ENCODE measurements at places on chromosomes 4 and X.

DNA sequence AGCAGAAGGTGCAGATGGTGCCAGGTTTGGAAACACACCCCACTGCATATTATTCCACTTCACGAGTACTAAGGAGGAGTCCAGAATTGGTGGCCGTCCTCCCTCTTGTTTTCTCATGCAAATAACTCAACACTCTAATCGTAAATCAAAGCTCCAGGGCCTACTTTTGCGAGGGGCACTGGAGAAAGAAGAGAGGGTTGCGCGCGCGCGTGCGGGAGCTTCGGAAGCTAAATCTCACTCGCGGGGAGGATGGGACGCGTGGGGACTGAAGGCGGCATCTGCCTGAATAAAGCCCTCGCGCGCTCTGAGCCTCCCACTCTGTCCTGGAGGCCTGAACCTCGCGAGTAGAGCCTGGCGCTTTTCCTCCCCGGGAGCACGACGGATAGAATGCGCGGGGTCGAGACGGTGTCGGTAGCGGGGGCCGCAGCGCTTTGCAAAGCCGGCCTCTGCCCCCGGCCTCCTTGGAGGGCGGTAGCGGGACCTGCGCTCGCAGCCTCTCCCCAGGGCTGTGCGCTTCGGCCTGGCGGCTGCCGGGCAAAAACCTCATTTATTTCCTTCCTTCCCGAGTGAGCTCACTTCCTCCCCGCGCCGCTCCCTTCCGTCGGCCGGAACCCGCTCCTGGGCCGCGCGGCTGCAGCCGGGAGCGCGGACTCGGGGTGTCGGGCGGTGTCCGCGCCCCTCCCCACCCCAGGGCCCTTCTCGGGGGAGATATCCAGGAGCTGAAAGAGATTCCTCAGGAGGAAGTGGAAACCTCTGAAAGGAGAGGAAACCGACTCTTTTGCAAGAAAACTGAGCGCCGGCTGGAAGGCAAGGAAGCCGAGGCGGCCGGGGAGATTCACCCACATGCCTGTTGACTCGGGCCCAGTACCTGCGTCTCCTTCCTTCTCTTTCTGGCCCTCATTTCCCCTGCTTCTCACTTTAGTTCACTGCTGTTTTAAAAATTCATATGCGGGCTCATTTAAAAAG, 20.7 kb downstream of the HAND2 start:
- no peak for DNase-seq

GRCh38 chr4:149755969-149756368, 59.7 kb downstream of the IQCM start:
- DNase-seq: no peak

DNA sequence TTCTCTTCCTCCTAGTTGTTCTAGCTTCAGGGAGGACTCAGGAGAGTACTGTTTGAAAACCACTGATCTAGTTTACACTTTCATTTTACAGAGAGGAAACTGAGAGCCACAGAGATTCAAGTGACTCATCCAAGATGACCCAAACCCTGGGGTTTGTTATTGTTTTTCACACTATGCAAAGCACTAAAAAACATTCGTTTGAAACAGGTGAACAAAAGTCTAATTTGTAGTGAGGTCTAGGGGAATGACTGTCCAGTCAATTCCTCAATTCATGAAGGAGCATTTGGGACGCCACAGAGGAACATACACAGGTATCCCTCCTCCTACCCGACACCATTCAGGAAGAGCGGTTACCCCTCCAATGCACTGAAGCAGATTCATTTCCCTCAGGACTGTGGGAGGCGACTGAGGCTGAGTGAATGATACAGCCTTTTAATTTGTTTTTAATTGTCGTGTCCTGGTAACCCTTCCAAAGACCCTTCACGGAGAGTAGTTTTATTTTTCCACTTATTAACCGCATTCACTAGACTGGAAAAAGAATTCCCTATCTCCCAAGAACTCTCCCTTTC, 30.3 kb downstream of the TLR10 start:
- DNase-seq: no peak

- peak; percentile 32 for DNase-seq
These were observed 4.5 kb upstream of the RHOH start for GRCh38 chr4:40192114-40193015.

GRCh38 chrX:39827951-39828350, 269.8 kb downstream of the BCOR start:
- no peak for DNase-seq

DNA sequence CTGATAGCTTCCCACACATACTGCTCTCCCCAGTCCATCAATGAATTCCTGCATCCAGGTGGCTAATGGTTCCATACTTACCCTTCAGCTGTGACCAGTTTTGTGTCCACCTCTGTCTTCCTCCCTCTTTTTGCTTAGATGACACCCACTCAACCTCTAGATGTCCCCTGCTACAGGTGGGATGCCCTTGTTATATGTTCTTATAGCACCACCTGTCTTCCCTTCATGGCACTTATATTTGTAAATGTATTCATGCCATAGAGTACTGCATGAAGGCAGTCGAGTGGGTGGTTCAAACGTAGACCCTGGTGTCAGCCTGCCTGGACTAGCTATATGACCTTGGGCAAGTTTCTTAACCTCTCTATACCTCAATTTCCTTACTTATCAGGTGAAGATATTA, 6.5 kb upstream of the USP46 start:
- DNase-seq: no peak

DNA sequence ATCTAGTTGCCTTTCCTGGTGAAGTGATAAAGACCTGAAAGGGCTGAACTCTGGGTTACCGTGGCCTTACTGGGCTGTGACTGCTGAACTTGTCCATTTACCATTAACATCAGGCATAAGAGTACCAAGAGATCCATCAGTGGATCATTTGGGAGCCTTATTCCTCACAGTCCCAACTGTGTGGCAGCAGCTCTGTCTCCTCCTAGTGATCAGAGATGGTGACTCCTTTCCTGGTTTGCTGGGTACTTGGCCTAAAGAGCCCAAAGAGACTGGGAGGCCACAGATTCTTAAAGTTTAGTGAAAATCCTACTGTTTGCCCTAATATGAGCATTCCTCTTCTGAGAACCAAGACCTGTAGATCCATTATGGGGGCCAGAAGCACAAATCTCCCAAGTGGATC, 56.3 kb upstream of the ATP6AP2 start:
- no peak for DNase-seq

DNA sequence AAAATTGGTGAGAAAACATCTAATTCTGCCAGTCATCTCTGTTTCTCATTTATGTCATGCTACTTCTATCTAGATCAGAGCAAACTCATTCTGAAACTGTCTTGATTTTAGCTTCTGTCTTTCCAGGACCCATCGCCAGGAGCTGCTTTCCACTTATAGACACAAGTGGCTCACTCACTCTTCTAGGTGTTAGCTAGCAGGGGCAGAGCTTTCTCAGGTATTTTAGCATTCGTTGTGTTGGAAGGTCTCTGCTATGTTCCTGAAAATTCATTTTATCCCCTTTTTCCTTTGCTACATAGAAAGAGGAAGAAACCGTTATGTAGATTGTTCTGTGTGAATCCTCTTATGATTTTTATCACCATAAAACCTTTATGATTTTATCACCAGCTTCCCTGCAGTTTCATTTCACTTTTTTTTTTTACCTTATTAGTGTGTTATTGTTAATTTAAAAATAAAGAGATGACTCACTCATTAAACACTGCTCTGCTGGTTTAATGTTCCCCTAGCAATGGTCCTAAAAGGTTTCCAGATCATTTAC, 246.6 kb upstream of the AADAT start:
- DNase-seq: no peak

GRCh38 chr4:61805979-61806378, 605.9 kb downstream of the ADGRL3 start:
- DNase-seq: no peak

DNA sequence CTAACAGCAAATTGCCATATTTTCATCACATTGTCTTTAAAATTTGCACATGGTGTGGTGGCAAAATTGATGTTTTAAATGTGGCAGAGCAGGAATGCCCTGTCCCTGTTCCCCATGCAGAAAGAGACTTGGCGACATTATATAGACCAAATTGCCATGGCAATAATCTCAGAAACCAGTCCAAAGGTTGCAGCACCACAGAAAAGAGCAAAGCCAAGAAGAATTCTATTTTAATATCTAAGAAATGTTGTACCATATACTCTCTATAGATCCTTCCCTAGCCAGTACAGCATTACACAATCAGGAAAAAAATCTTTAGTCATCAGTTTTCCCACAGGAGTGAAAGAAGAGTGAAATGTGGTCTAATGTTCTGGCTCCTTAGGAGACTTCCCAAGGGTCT, 80.0 kb downstream of the UGT2B28 start:
- DNase-seq: no peak

DNA sequence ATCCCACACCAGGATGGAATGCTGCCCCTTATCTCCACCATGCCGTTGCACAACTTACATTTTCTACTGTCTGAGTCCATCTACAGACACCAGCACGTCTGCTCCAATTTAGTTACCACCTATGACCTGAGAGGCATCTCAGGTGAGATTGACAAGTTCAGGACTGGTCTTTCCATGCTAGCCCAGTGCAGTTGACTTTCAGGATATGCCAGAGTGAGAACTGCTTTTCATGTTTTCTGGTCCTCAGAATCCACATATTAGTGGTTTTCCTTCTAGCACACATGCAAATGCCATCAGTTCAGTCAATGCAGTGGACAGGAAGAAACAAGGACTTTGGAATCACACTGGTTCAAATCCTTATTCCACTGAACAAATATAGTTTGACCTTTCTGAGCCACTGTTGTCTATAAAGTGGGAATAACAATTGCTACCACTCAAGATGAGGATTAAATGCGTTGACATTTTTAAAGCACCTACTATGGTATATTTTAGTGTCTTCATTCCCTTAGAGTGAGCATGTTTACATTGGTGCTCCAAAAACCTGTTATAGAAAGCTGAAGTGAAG, 38.1 kb upstream of the ANXA3 start:
- DNase-seq: no peak

DNA sequence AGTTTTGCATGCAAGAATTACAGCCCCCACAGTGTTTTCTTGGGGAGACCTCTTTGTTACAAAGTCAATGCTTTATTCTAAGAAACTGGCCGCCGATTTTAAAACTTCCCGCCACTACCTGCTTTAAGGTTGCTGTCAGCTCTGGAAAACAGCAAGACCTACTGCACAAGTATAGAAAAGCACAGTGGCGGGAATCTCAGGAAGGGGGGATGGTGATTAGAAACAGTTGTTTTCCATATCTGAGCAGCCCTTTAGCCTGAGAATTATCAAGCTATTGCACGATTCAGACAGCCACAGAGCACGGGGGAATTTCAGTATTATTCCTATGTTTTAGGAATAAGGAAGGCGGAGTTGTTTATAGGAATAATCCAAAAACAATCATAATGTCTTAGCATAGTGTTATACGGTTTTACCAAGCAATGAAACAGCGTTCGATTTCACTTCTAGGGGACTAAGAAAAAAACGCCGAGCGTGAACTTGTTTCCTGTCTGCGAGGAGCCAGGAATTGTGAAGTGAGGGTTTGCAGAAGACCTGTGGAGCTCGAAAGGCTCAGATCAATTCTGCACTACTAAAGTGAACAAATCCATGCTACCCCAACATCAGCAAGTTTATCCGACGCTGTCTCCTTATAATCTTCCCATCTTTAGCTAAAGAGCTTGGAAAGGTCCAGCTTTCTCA, 81.3 kb downstream of the HMGN5 start:
- DNase-seq: peak; percentile 31

- DNase-seq: no peak
These were observed 81.0 kb upstream of the ADRA2C start for GRCh38 chr4:3685081-3685645.

GRCh38 chr4:83240379-83240875, 44.2 kb downstream of the COQ2 start:
- DNase-seq: peak; percentile 79

GRCh38 chr4:654871-655463, 19.1 kb downstream of the ATP5ME start:
- no peak for DNase-seq
